HT-29 (cell line): ENCODE measurements at places on chromosomes 7 and 10.

DNA sequence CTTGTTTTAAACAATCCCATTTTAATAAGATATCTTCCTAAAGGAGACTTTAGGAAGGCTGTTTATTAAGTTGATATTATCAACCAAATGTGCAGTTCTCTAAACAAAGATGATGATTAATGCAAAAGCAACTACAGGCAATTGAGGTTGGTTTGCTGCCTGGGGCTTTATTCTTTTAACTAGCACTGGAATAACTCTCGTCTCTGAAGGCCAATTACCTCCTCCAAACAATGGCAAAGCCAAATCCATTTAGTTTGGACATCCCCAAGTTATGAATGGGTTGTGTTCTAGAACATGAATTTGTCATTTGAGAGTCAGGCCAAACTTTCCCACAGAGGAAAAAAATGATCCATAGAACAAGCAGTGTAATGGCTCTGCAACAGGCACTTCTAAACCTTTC lies 114.1 kb downstream of the SLC16A9 start:
- DNase-seq: no peak

GRCh38 chr10:113849140-113849803 lies 4.6 kb downstream of the DCLRE1A start:
- no peak for DNase-seq

GRCh38 chr7:118011652-118012051 lies 138.4 kb upstream of the CTTNBP2 start:
- DNase-seq: no peak

- no peak for DNase-seq
Measured at GRCh38 chr10:122490268-122490667, 28.9 kb downstream of the HTRA1 start.

GRCh38 chr10:26481914-26482550 lies 43.9 kb downstream of the APBB1IP start:
- DNase-seq: no peak

GRCh38 chr7:28378574-28379149 lies 33.7 kb upstream of the CREB5 start:
- DNase-seq: no peak
